Astrocyte of the hippocampus (primary cell): ENCODE measurements at places on chromosomes 12 and 14.

- DNase-seq: no peak
Observed at GRCh38 chr14:29098656-29099055, 332.1 kb downstream of the FOXG1 start.

- DNase-seq: no peak
Observed at GRCh38 chr12:73486256-73486655, 1051.4 kb upstream of the ATXN7L3B start.

- DNase-seq: peak; percentile 95
Observed at GRCh38 chr12:65603438-65604351, 220.6 kb upstream of the HMGA2 start.

- no peak for DNase-seq
Observed at GRCh38 chr12:53939141-53940108, 794 bp downstream of the HOXC13 start.

DNA sequence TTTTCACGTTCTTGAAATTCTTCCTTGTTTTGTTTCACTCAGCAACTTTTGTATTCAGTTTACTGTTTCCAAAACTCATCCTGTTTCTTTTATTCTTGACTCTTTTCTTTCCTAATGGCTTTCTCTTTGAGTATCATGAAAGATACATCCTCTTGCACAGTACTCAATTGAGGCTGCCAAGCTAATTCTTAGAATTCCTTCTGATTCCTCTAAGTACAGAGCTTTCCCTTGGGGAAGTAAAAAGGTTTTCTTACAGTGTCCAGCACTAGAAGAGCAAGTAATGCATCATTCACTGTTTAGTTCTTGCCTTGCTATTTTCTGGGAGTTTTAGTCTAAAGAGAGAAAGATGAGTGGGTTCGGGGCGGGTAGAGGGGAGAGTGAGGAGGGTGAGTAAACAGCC is 154.1 kb downstream of the NEDD1 start:
- DNase-seq: peak; percentile 54

GRCh38 chr12:25553098-25553497 is at the start of gene LMNTD1:
Gene LMNTD1, minus strand, starts transcription at chr12:25553283. Its CDS starts 324 bp downstream, at chr12:25552959.
- peak; percentile 81 for DNase-seq

GRCh38 chr14:73272393-73272792 is 35.1 kb downstream of the PAPLN start:
- no peak for DNase-seq

DNA sequence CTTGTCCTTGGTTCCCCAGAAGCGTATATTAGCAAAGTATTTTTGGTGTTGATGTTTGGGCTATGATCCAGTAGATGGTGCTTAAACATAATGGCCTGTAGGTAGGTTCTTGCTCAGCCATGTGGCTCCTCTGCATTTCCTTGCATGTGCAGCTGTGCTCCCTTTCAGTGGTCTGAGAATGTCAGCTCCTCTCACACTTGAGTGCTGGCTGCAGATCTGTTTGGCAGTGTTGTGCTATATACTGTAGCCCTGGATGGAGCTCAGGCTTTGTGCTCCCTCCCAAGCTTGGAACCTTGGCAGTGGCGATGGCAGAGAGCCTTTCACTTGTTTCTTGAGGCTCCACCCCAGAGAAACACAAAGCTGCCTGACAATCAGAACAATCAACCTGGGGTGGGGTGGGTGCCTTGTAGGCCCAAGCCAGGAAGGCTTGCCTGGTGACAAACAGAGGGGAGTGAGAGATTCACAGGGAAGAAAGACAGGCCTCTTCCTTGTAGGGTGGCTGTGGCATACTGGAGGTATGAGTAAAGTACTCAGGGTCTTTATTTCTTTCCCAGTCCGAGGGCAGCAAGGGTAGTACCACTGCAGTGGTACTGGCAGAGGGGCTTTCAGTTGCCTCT is 255.3 kb downstream of the RAD51B start:
- DNase-seq: no peak

DNA sequence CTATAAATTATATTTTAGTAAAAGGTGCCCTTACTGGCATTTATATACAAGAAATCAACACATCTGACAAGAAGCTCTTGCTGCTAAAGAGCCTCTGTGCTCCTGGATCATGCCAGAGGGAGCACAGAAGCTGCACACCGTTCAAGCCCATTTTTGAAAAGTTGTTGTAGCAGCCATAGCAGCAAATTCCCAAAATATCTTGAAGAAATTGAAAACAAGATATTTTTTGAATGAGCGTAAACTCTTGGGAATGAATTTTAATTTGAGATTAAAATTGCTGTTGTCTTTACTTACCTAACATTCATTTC is 540 bp upstream of the CLEC2D start:
- DNase-seq: no peak

GRCh38 chr12:42021469-42021868 is 123.2 kb downstream of the GXYLT1 start:
- peak; percentile 16 for DNase-seq

GRCh38 chr12:47099610-47100009 is 19.9 kb upstream of the AMIGO2 start:
- no peak for DNase-seq

- no peak for DNase-seq
Observed at GRCh38 chr14:74472601-74473000, 20.5 kb downstream of the NPC2 start.

- peak; percentile 61 for DNase-seq
Observed at GRCh38 chr12:53097207-53097563, 282 bp upstream of the IGFBP6 start.
